ENCODE measurements at places on chromosomes 16 and 17.

- H3K4me1 ChIP-seq, result peaks cover 30% of the 10 kb centered on the region
- DNase-seq, result peak; percentile 67
- H3K27me3 ChIP-seq, result no peaks in the 10 kb centered on the region
- peak overlapping the region; percentile 74 for H3K4me3 ChIP-seq
These were observed 22.9 kb downstream of the SOCS1 start for GRCh38 chr16:11232852-11233726.

GRCh38 chr16:7532534-7532933, 199.9 kb downstream of the RBFOX1 start:
- DNase-seq, result no peak
- H3K27ac ChIP-seq, result no peak overlapping the region
- no peaks in the 10 kb centered on the region for H3K4me1 ChIP-seq
- H3K4me3 ChIP-seq, result no peak overlapping the region
- H3K36me3 ChIP-seq, result no peaks in the 10 kb centered on the region

GRCh38 chr16:81740169-81740568, 38.9 kb upstream of the PLCG2 start:
- no peak for DNase-seq
- peaks cover 8% of the 10 kb centered on the region for H3K4me1 ChIP-seq
- H3K4me3 ChIP-seq, result no peak overlapping the region
- H3K36me3 ChIP-seq, result no peaks in the 10 kb centered on the region
- H3K27ac ChIP-seq, result no peak overlapping the region

- no peaks in the 10 kb centered on the region for H3K27me3 ChIP-seq
- H3K4me1 ChIP-seq, result peaks cover 17% of the 10 kb centered on the region
- no peak for DNase-seq
- no peak overlapping the region for H3K27ac ChIP-seq
- H3K4me3 ChIP-seq, result no peak overlapping the region
These were observed 3.9 kb downstream of the GAN start for GRCh38 chr16:81318711-81319110.

GRCh38 chr16:67939507-67940445, 3.1 kb upstream of the PSMB10 start:
- H3K4me1 ChIP-seq, result peaks cover 47% of the 10 kb centered on the region
- H3K36me3 ChIP-seq, result peaks cover 15% of the 10 kb centered on the region
- H3K27me3 ChIP-seq, result no peaks in the 10 kb centered on the region
- peak overlapping the region; percentile 76 for H3K4me3 ChIP-seq
- peak overlapping the region; percentile 90 for H3K27ac ChIP-seq

DNA sequence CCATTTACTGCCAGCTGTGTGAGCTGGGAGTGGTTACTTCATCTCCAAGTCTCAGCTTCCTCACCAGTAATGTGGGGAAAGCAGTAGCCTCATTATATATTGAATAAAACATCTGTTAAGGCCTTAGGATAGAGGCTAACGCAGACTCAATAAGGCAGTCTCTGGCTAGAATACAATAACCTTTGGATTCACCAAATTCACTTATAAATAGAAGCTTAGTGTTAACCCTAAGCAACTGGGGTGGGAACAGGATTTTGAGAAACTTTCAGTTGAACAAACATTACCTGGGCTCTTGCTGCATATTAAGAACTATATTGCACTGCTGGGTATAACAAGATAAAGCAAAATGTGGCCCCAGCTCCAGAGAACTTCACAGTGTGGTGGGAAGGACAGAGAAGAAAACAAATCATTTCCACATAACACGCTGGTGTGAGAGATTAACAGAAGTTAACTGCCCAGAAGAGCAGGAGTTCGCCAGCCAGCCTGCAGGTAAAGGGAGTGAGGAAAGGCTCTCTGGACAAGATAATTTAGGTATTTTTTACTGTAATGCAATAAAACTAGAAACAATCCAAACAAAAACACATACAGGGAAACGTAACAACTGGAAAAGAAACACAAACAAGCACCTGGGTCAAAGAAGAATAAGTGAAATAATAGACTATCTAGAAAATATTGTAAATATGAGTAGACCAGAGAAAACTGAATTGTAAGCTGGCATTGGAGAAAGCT, 57.0 kb downstream of the USP31 start:
- no peak for DNase-seq
- no peak overlapping the region for H3K27ac ChIP-seq
- H3K4me1 ChIP-seq, result peaks cover 30% of the 10 kb centered on the region
- no peak overlapping the region for H3K4me3 ChIP-seq

DNA sequence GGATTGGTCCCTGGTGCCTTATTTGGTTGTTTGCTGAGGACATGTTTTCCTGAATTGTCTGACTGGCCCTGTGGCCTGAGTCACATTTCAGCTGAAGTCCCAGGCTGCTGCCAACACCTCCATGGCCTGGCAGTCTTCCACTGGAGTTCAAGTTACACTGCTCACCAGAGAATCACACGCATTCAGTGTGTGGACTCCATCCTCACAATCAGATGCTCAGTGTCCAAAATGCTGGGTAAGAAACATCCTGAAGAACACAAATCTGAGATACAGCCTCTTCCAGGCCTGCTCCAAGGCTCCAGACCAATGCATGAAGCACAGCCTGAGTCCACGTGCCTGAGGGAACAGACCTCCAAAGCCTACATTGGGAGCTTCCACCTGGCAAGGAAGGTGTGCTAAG, 19.2 kb downstream of the CD300LB start:
- no peak overlapping the region for H3K27ac ChIP-seq
- H3K4me1 ChIP-seq, result peaks cover 10% of the 10 kb centered on the region
- no peak for DNase-seq
- H3K27me3 ChIP-seq, result peaks cover 9% of the 10 kb centered on the region

GRCh38 chr16:67641779-67642708, 2.9 kb upstream of the CARMIL2 start:
- H3K27ac ChIP-seq, result no peak overlapping the region
- H3K4me1 ChIP-seq, result peaks cover 4% of the 10 kb centered on the region
- H3K36me3 ChIP-seq, result peaks cover 27% of the 10 kb centered on the region
- H3K27me3 ChIP-seq, result no peaks in the 10 kb centered on the region

GRCh38 chr16:57743458-57743857, 7.9 kb downstream of the KATNB1 start:
- H3K4me1 ChIP-seq, result no peaks in the 10 kb centered on the region
- H3K27me3 ChIP-seq, result no peaks in the 10 kb centered on the region
- no peak for DNase-seq
- H3K36me3 ChIP-seq, result no peaks in the 10 kb centered on the region

DNA sequence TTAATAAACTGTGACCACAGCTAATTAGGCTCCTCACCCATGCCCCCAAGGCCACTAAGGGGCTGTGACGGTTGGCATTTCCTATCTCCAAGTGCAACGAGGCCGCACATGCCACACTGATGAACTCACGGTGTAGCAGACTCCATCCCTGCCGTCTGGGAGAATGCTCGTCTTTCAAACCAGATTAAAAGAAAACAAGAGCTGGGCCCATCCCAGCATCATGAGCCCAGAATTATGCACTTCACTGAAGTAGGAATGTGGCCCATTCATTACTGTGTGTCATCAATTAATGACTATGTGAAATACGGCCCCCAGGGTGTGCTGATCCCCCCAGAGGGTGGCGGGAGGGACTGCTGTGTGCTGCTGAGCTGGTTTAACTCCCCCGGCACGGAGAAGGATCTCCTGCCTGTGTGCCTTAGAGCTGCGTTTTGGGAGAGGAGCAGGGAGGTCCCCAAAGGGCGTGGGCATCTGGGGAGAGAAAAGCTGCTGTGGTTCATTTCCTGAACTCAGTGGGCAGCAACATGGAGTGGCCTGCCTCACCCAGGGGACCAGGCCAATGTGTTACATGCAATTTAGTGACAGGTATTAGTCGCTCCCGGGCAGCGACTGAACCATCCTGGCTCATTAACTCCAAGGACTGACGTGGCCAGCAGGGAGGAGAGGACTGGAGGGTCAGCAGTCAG, 194.5 kb downstream of the FOXL1 start:
- no peak for DNase-seq
- H3K27me3 ChIP-seq, result peaks cover 30% of the 10 kb centered on the region
- no peak overlapping the region for H3K27ac ChIP-seq

- DNase-seq, result no peak
- H3K36me3 ChIP-seq, result peaks cover 4% of the 10 kb centered on the region
- no peaks in the 10 kb centered on the region for H3K27me3 ChIP-seq
- peaks cover 31% of the 10 kb centered on the region for H3K4me1 ChIP-seq
These were observed 1.7 kb downstream of the NUPR1 start for GRCh38 chr16:28537076-28537475.

DNA sequence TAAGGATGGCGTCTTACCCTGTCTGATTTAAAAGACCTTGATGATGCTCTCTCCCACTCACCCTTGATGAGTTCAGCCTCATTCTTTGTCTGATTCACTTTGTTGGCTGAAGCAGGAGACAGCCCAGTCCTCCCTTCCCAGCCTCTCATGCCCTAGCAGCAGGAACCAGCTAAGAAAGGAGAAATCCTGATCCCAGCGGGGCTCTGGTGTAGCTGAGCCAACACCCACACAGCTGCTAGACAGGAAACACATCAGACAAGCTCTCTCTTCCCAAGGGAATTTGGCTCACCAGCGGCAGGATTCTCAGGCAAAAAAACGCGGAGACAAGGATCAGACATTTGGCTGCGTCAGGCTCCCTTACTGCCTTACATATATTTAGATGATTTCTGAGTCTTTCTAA, 211.5 kb downstream of the CDH11 start:
- no peak for DNase-seq
- no peaks in the 10 kb centered on the region for H3K4me1 ChIP-seq
- H3K4me3 ChIP-seq, result no peak overlapping the region
- no peaks in the 10 kb centered on the region for H3K27me3 ChIP-seq
- no peak overlapping the region for H3K27ac ChIP-seq

DNA sequence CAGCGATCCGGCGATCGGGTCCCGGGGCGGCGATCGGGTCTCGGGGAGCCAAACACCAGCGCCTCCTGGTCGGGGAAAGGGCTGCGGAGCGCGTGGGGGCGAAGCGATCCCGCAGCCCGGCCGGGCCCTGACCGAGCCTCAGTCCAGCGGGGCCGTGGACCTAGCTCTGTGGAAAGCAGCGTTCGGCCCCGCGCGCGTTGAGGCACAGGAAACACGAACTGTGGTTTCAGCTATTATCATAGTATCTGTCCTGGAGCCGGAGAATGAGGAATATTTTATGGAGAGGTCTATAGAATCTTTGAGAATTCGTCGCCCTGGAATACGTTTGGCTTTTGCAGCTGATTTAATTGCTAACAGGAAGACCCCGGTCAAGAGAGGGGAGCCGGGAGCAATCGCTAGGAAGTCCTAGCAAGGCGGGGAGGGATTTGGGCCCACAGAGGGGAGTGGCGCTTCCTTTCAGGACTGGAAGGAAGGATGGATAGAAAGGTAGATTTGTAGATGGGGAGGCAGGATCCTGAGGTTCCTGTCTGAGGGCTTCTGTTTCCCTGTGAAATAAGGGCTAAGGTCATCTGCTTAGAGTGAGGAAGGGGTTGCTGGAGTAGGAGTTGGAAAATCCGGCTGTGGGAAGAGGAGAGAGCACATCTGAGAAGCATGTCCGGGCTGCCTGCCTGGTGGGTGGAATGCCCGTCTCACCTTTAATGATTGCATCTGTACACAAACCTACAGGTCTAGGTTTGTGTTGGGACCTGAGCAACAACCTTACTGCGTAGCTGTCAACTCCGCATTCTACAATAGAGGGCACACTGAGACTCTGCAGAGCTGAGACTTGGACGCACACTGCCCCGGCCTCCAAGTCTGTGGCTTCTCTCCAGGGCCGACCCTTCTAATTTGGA, 770 bp downstream of the CCNF start:
- DNase-seq, result no peak
- H3K27ac ChIP-seq, result peak overlapping the region; percentile 66
- H3K4me1 ChIP-seq, result peaks cover 9% of the 10 kb centered on the region
- peak overlapping the region; percentile 84 for H3K4me3 ChIP-seq
- no peaks in the 10 kb centered on the region for H3K27me3 ChIP-seq

DNA sequence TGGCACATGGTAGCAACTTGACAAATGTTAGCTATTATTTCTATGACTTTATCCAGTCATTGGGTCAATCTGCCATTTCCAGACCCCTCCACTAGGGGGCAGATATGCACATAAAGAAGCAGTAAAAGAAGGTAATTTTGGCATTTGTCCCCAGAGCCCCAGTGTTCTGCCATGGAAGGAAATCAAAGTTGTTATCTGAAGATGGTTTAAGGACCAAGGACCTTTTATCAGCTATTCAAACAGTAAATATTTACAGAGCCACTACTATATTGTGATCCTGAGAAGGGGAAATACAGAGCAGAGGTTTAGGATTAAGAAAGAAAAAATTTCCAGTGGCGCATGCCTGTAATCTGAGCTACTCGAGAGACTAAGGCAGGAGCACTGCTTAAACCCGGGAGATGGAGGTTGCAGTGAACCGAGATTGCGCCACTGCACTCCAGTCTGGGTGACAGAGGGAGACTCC, 20.0 kb downstream of the TRAF4 start:
- H3K27me3 ChIP-seq, result no peaks in the 10 kb centered on the region
- H3K4me3 ChIP-seq, result no peak overlapping the region
- no peaks in the 10 kb centered on the region for H3K36me3 ChIP-seq

- DNase-seq, result no peak
- no peak overlapping the region for H3K27ac ChIP-seq
- H3K4me1 ChIP-seq, result no peaks in the 10 kb centered on the region
- H3K4me3 ChIP-seq, result no peak overlapping the region
These were observed 261.8 kb upstream of the PSMD7 start for GRCh38 chr16:74034862-74035261.

DNA sequence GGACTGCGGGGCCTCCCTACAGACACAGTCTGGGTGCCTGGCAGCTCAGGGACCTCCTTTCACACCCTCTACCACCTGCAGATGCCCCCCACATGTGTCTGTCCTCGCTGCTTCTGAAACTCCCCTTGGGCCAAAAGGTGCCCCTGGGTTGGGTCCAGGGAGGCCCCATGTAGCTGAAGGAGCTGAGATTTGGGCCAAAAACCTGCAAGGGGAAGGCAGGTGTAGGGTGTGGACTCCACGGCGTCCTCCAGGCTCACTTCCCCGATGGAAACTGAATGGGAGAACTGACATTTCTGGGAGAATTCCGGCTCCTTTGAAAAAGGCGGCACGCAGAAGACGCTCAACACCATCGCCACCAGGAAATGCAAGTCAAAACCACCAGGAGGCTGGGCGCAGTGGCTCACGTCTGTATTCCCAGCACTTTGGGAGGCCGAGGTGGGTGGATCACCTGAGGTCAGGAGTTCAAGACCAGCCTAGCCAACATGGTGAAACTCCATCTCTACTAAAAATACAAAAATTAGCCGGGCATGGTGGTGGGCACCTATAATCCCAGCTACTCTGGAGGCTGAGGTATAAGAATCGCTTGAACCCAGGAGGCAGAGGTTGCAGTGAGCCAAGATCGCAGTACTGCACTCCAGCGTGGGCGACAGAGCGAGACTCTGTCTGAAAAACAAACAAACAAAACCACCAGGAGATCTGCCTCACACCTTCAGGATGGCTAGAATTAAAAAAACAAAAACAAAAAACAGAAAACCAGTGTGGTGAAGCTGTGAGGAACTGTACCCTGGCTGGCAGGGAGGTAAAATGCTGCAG, 13.2 kb upstream of the BAIAP2 start:
- H3K27me3 ChIP-seq, result peaks cover under 1% of the 10 kb centered on the region
- no peak for DNase-seq
- no peaks in the 10 kb centered on the region for H3K36me3 ChIP-seq
